Activated T-cell treated with anti-CD3 and anti-CD28 coated beads for 1 hour (primary cell): ENCODE measurements at places on chromosomes 1 and 21.
A peak's percentile ranks its signal among the peaks of the same experiment; 100 is the strongest.

GRCh38 chr1:151891512-151891911 is 17.8 kb downstream of the THEM4 start:
- DNase-seq: no peak

DNA sequence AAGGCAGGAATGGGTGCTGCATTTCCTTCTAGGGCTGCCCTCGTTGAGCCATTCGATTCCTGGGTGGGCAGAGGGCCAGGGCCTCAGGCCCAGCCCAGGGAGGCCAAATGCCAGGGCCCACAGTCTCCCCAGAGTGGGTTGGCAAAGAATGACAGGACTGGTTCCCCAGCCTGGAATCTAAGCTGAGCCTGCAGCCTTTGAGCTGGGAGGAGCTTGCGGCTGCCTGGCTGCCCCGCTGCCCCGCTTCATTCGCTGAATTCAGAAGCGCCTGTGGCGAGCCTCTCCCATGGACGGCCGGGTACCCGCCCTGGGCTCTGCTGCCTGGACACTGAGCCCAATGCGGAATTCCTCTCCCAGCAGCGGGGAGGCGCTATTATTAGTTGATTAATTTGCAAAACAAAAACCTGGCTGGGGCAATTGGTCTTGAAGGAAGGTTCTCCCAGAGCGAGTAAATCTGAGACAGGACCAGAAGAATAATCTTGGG is 32.3 kb upstream of the TARDBP start:
- DNase-seq: no peak

GRCh38 chr1:81757398-81758020 is 43.2 kb upstream of the ADGRL2 start:
- no peak for DNase-seq

- DNase-seq: no peak
These were observed 20.3 kb upstream of the IL6R start for GRCh38 chr1:154384650-154385489.

GRCh38 chr1:181383695-181384094 is 99.6 kb upstream of the CACNA1E start:
- no peak for DNase-seq

- no peak for DNase-seq
These were observed 184.9 kb upstream of the DPT start for GRCh38 chr1:168913711-168914463.

DNA sequence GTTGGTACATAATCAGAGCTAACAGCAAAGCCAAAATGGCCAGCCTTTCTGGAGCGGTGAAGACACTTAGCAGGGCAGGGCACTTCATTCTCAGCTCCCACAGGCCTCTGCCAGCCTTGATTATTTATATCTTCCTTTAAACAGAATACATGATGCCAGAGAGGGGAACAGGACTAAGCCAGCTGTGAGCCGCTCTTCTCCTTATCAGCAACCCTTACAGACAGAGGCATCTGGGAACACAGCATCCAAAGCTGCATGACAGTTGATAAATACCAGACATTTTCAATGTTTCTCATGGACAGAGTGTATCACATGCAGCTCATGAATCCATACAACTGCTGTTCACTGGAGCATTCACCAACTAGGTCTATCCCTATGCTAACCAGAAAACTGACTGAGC is 29.1 kb downstream of the DNAJC11 start:
- no peak for DNase-seq

GRCh38 chr1:203000217-203000944 is 6.8 kb upstream of the TMEM183A start:
- DNase-seq: no peak

GRCh38 chr1:166859597-166859996 is 16.5 kb downstream of the TADA1 start:
- DNase-seq: no peak

- DNase-seq: no peak
These were observed 21.9 kb upstream of the XPR1 start for GRCh38 chr1:180609643-180610555.

- DNase-seq: no peak
These were observed 507.7 kb upstream of the PRMT6 start for GRCh38 chr1:106548726-106549125.

GRCh38 chr1:108828074-108828961 is 28.6 kb downstream of the AKNAD1 start:
- peak; percentile 48 for DNase-seq

GRCh38 chr1:81023187-81023724 is 777.5 kb upstream of the ADGRL2 start:
- no peak for DNase-seq

GRCh38 chr1:64856553-64856952 is 109.8 kb downstream of the JAK1 start:
- DNase-seq: no peak

GRCh38 chr21:18340387-18340942 is 63.1 kb downstream of the TMPRSS15 start:
- no peak for DNase-seq

DNA sequence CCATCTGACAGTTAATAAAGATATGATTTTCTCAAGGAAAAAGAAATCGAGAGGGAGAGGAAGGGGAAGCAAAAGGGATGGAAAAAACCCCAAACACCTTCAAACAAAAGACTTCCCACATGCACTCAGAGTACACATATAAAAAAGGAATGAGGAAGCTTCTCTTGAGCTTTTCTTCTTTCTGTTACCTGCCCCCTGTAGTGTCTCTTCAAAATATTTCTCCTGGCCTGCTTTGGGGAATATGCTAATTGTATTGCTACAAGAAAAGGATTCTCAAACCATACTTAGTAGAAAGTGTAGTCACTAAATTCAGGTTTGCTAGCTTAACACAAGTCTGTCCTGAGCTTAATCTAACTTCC is 58.7 kb downstream of the KIF14 start:
- DNase-seq: no peak

DNA sequence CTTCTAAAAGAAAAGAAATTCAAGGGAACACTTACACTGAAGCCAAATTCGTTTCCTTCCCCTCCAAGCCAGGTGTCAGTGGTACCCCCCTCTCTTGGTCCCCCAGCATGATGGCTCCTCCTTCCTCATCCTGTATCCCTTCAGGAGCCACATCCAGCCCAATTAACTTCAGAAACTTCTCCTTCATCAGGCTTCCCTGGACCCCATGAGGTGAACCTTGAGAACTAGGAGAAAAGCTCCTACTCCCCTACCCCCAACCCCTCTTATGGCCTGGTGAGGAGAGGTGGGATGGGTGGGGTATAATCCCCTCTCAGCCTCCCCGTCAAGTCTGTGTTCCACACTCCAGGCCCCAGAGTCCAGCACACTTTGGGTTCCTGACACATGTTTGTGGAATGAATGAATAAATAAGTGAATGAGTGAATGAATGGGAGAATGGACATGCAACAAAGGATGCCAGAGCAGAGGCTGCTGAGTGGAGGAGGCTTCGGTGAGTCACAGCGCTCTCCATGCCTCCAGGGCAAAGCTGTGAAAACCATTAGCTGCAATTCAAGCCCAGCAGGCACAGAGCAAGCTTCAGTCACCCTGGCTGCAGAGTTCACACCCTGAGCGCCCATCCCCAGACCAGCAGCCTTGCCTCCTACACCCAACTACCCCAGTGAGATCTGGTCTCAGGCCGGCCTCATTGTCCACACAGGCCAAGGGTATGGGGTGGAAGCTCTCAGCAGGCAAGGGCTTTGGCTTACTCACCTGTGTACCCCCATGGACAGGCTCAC is 43.8 kb downstream of the BATF3 start:
- DNase-seq: no peak

DNA sequence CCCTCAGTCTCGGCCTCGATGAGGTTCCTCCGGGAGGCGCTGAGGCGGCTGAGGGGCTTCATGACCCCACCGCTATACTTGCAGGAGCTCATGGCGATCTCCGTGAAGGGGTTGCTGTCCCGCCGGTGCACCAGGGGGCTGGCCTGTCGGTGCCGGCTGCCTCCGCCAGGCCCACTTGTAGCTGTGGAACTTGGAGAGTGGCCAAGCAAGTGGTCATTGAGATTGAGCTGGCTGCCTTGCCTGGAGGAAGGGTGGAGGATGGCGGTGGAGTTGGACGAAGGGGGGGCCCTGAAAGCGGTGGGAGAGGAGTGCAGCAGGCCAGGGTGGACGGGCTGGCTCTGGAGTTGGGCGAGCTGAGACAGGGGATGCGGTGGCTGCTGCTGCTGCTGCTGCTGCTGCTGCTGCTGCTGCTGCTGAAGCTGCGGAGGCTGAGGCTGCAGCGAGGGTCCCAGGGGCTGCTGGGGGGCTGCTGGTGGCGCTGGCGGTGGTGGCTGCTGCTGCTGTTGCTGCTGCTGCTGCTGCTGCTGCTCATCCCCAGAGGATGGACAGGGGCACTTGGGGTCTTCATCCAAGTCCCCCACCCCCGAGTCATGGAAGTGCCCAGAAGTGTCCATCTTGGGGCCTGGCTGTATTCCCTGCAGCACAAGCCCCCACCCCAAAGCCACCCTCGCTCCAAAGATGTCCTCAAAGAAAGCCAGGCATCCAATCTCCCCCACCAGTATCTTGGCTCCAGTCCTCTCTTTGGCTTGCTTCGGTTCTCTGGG is 548 bp downstream of the KCNN3 start:
- DNase-seq: no peak

- DNase-seq: no peak
These were observed 70.3 kb upstream of the RGL1 start for GRCh38 chr1:183734543-183735036.

GRCh38 chr1:153944005-153944826 is 2.3 kb downstream of the DENND4B start:
- no peak for DNase-seq

DNA sequence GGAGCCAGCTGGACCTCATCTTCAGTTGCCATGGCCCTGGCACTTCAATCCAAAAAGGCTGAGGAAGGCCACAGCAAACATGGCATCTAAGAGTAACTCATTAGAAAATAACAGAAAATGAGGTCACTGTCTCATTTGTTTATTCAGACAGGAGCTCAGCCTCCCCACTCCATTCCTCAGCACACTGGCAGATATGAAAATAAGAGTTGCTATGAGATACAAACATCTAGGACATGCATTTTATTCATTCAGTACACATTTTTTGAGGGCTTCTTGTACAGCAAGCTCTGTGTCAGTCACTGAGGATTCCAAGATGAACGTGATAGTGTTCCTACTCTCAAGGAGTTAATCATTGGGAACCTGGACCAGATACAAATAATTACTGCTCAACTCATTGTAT is 32.7 kb upstream of the TMEM125 start:
- DNase-seq: no peak

- DNase-seq: no peak
These were observed 34.2 kb downstream of the TRIM11 start for GRCh38 chr1:228372183-228373003.

DNA sequence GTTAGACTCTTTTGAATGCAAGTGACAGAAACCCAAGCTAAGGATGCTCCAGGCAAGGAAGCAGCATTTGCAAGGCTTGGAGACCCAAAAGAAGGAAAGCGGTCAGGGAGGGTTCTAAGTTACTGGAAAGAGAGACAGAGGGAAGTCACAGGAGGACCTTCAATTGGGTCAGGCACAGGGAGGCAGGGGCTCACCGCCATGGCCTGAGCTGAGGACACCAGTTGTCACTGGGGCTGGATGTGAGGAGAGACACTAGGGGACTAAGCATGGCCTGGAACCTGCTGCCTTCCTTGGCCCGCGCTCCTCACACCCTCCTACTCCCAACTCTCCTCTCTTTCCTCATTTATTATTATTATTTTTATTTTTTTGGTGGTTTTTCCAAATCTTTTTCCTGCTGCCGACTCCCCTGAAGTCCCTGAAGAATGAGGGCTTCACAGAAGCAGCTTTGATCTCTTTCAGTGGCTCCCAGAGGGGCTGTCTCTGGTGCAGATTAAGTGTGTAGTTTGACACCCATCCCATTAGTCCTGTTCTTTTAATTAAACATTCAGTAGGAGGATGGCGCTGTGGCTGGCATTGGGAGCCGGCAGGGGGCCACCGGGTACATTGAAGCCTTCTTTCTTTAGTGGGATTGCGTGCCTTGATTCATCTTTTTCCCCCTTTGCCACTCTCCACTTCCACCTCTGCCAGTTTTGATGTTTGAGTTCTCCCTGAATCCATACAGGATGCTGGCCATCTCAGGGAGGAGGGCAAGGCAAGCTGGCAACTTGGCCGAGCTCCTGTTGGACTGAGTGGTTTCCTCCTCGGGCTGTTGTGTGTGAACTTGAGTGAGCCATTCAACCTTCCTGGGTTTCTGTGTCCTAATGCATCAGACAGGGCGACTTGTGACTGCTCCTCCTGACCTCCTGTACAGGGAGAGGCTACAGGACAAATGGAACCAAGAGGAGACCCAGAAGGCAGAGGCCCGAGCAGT is 59.3 kb downstream of the MDM4 start:
- DNase-seq: no peak

DNA sequence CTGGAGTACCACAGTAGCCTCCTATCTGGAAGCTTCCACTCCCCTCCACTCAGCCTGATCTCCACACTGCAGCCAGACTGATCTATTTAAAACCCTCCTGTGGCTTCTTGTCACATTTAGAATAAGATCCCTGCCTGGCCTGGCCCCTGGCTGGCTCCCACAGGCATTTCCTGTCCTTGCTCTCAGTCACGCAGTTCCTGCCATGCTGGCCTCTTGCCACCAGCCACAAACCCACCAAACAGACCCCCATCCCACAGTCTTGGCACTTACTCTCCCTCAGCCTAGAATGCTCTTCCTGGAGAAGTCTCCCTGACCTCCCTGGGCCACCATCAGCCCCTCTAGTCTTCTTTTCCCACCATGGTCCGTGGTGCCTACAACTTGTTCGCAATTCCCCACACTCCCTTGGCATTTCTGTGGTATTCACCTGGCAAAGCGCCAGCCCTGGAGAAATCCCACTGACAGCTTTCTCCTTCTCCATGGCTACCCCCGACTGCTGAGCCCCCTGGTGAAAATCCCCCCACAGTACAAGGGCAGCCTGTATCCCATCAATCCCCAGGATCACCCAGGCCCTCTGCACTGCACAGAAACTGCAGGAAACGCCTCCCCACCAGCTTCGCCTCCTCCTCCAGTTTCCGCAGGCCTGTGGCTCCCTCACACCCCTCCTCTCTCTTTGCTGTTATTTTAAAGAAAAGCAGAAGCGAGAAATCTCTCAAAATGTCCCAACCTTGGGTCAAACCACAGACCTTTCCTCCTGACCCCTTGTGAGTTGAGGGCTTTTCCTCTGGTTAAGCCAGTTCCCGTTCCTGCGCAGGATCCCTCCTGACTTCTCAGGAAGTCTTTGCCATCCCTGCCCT is 94.5 kb downstream of the SYT2 start:
- DNase-seq: no peak

- no peak for DNase-seq
These were observed 79.6 kb upstream of the PPM1J start for GRCh38 chr1:112794654-112795239.
